ENCODE measurements at places on chromosomes 4 and X.

DNA sequence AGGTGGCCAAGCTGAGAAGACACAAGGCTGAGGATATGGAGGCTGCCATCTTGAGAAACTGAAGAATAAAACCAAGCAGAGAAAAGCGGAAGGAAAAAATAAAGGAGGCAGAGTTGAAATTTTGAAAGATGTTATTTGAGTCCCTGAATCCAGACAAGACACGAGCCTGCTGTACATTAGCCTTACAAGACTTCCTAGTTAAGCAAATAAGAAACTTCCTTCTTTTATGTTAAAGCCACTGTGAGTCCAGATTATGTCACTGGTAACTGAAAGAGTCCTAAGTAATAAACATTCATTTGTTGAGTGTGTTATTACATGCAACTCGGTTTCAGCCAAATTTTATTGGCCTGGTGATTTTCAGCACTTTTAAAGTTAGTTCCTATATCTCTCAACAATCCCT, 30.4 kb downstream of the DRD5 start:
- H3K4me1 ChIP-seq, result no peaks in the 10 kb centered on the region
- no peak overlapping the region for H3K4me3 ChIP-seq
- H3K27ac ChIP-seq, result no peak overlapping the region
- DNase-seq, result no peak
- H3K36me3 ChIP-seq, result no peaks in the 10 kb centered on the region

GRCh38 chr4:134905061-134905460, 703.5 kb upstream of the PABPC4L start:
- no peaks in the 10 kb centered on the region for H3K4me1 ChIP-seq
- H3K27ac ChIP-seq, result no peak overlapping the region
- DNase-seq, result no peak
- no peaks in the 10 kb centered on the region for H3K36me3 ChIP-seq
- H3K4me3 ChIP-seq, result no peak overlapping the region
- H3K27me3 ChIP-seq, result no peaks in the 10 kb centered on the region

DNA sequence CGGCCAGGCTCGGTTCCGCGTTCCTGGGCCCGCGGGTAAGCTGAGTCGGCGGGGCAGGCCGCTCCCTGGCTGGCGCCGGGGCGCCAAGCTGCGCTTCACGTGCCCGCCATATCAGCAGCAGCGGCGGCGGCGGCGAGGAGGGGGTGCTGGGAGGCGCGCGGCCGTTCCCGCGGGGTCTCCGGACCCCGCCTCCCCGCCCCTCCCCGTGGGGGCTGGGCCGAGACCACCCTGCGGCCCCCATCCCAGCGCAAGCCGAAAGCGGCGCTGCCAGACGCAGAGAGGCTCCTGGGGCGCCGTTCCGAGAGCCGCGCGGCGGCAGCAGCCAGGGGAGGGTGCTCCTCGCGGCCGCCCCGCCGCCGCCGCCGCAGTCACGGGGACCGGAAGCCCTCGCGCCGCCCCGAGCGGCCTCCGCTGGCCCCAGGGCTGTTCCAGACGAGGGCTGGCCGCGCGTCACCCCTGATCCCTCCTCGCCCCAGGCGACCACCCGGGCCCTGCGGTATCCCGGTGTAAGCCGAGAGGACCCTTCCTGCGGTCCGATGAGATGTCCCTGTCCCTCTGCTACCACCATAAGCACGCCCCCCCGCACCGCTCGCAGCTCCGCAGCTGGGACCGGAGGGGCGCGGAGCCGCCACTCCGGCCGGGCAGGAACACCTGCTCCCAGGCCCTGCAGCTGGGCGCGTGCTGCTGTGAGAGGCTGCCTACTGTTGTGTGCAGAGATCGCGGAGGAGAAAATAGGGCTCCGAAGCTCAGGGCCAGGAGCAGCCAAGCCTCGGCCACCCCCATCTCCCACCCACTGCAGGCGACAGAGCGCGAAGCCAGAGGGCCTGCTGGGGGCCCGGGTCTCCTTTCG, 7.5 kb upstream of the BCOR start:
- H3K27ac ChIP-seq, result peak overlapping the region; percentile 62
- H3K4me1 ChIP-seq, result peaks cover 36% of the 10 kb centered on the region
- no peaks in the 10 kb centered on the region for H3K27me3 ChIP-seq
- no peak for DNase-seq
- H3K36me3 ChIP-seq, result no peaks in the 10 kb centered on the region

GRCh38 chrX:150162141-150162540, 201.0 kb upstream of the MAMLD1 start:
- no peaks in the 10 kb centered on the region for H3K36me3 ChIP-seq
- H3K27me3 ChIP-seq, result no peaks in the 10 kb centered on the region
- DNase-seq, result peak; percentile 34
- no peak overlapping the region for H3K4me3 ChIP-seq

All from vagina (tissue), 2 donors.